ENCODE measurements at places on chromosomes 11 and 22.

GRCh38 chr11:81219661-81220060 is 1514.0 kb downstream of the FAM181B start:
- no peak for DNase-seq

- no peak for DNase-seq
Measured at GRCh38 chr11:46247659-46248058, 29.8 kb upstream of the CREB3L1 start.

DNA sequence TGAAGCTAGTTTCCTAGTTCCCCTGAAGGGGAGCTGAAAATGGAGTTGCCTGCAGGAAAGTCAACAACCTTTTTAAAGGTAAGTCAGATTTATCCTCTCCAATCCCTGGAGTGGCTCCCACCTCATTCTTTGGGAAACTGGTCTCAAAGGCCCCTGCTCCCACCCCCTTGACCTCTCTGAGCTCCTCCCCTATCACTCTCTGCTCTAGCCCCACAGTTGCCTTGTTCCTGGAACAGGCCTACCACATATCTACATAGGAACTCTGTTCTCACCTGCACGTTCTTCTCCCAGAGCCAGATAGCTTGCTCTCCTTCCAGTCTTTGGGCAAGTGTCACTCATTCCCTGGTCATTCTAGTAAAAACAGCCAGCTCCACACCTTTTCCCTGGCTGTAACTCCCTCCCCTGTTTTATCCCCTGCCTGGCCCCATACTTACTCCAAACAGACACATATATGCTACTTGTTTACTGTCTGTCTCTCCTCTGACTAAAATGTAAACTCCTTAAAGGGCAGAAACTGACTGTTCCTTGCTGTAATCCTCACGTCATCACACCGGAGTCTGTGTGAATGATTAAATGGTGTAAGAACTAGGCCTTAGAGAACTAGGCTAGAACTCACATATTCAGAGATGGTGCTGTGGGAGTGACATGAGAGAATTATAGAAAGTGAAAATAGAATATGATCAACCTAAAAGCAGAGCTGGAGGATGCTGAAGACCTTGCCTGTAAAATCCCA is 53.3 kb downstream of the TCF20 start:
- no peak for DNase-seq

DNA sequence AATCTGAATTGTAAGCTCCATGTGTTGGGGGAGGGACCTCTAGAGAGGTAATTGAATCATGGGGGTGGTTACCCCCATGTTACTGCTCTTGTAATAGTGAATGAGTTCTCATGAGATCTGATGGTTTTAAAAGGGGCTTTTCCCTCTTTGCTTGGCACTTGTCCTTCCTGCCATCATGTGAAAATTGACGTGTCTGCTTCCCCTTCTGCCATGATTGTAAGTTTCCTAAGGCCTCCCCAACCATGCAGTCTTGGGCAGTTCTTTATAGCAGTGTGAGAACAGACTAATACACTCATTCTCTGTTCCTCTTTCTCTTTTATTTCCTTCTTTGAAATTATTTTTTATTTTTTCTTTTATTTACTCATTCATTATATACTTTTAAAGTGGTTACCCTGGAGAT is 239.4 kb downstream of the CSNK2A3 start:
- peak; percentile 46 for DNase-seq

GRCh38 chr11:112610996-112611750 is 350.0 kb upstream of the NCAM1 start:
- DNase-seq: no peak

- DNase-seq: no peak
Measured at GRCh38 chr11:72222106-72222891, 2.3 kb upstream of the INPPL1 start.

GRCh38 chr11:75874684-75875341 is 59.8 kb downstream of the UVRAG start:
- no peak for DNase-seq

Measured in suppressor macrophage treated with lipopolysaccharide for 1 hour (primary cell).